Thoracic aorta (tissue), 2 donors: ENCODE measurements at places on chromosomes 3 and 15.

- DNase-seq = no peak
These were observed 429.2 kb downstream of the CADM2 start for GRCh38 chr3:85387913-85388505.

GRCh38 chr3:169846458-169847193, 23.1 kb downstream of the LRRC31 start:
- DNase-seq = no peak

DNA sequence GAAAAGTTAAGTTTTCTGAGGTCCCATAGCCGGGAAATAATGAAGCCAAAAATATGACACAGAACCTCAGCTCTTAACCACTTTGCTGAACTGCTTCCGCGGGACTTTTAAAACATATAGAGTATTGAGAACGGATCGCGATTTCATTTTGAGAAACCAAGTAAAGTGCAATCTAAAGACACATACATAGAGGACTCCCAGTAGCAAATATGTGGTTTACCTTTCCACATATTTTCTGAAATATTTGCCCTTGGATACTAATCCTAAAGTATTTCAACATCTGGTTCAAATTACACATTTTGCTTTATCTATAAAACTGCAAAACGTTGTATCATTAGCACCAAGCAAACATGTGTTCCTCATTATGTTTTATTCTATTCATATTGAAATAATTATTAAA, 776.5 kb downstream of the ROBO2 start:
- no peak for DNase-seq

DNA sequence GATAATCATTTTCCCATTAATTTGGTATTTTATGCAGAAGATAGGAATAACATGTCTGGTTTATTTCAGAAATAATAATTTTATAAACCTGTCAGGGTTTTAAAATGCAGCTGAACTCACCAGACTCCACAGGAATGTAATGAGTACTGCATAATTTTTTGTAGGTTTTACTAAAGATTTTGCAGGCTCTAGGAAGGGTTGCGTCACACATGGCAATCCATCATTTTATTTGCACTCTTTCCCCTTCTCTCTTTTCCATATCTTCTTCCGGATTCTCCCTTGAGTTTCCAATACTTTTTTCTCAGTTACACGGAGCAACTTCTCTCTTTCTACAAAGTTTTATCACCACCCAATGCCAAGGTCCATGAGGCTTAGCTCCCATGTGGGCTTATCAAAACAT, 234.7 kb downstream of the NFKBIZ start:
- DNase-seq = no peak

GRCh38 chr3:191105418-191105817, 93.6 kb upstream of the OSTN start:
- DNase-seq = no peak

DNA sequence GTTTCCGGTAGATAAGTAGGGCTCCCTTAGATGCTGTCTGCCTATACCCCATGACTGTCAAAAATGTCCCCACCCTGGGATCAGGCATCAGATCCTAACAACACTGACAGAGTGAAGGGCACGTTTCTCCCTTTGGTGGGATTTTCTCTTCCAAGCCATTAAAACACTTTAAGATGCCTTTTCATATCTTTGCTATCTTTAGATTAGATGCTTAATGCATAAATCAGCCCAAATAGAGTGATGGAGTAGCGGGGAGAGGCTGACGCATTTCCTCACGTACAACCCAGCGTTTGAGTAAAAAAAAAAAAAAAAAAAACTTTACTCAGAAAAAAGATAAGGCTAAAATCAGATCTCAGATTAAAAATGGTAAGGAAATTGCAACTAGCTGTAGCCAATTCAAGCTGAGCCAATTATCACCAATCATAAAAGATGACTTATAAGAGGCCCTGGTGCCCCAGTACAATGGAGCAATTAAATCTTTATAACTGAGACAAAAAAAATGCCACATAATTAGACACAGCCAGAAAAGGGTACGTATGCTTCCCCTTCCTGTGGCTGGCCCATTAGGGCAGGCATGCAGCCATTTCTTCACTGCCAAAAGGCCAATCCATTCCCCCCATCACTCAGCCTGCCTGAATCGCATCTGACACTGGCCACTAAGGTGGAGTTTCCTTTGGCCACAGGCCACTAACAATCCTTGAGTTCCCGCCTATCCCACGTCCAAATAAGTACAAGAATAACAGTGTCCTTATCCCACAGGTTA, 45.0 kb downstream of the RFTN1 start:
- no peak for DNase-seq

- DNase-seq = no peak
These were observed 42.8 kb upstream of the RNU6-1 start for GRCh38 chr15:67882487-67883233.

GRCh38 chr3:159872374-159873109, 116.1 kb upstream of the IL12A start:
- no peak for DNase-seq
